ENCODE measurements at places on chromosomes 7 and 10.

- no peak for DNase-seq
Measured at GRCh38 chr7:98222533-98223195, 11.4 kb downstream of the BHLHA15 start.

- DNase-seq: no peak
Measured at GRCh38 chr10:6354168-6354772, 151.5 kb downstream of the PFKFB3 start.

DNA sequence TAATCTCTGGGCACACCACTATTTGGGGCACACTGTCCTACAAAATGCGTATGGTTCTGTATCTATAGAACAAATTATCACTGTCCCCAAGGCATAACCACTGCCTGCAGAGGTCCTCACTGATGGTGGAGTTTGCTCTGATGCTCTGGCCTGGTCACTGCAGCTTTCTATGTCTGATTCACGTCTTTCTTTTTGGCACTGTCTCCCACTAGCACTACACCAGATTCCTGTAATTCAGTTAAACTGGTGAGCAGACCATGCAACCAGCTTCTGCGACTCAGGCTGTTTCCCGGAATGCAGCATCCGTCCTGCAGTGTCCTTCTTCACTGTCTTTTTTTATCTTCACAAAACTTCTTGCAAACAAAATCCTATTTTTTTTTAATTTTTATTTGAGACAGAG is 112.8 kb downstream of the KLF6 start:
- DNase-seq: no peak

DNA sequence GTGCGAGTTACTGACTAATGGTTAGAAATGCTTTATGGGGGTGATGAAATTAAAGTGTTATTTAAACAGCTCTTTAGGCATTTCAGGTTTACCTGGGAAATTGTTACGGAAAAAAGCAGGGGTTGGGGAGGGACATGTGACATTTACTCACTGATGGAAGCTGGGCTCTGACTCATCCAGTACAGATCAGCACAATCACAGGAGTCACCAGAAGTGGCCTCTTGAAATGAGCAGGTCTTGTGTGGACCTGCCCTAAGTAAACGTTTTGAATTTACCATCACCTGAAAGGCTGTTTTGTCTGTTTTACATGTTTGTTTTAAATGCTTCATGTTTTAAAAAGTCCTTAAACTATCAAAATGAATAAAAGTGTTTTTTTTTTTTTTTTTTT is 2.3 kb downstream of the GLRX3 start:
- no peak for DNase-seq

DNA sequence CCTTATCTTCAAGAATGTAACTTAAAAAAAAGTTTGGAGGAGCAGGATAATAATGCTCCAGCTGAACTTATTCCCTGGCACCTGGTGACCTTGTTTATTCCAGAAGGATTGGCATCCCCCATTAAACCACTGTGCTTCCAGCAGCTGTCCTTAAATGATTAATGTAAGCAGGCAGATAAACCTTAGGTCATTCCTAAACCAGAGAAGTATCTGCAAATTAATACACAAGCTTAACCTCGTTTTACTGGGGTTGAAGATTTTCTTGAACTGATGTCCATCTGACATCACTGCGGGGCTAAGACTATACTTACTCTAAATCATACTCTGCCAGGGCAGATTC is 116.1 kb upstream of the PALS2 start:
- no peak for DNase-seq

- DNase-seq: no peak
Measured at GRCh38 chr10:31709028-31709427, 219.6 kb downstream of the ARHGAP12 start.

- DNase-seq: no peak
Measured at GRCh38 chr7:36092221-36092771, 60.8 kb upstream of the EEPD1 start.
